Activated T-cell treated with anti-CD3 and anti-CD28 coated beads for 48 hours (primary cell): ENCODE measurements at places on chromosomes 1 and 21.
A peak's percentile ranks its signal among the peaks of the same experiment; 100 is the strongest.

DNA sequence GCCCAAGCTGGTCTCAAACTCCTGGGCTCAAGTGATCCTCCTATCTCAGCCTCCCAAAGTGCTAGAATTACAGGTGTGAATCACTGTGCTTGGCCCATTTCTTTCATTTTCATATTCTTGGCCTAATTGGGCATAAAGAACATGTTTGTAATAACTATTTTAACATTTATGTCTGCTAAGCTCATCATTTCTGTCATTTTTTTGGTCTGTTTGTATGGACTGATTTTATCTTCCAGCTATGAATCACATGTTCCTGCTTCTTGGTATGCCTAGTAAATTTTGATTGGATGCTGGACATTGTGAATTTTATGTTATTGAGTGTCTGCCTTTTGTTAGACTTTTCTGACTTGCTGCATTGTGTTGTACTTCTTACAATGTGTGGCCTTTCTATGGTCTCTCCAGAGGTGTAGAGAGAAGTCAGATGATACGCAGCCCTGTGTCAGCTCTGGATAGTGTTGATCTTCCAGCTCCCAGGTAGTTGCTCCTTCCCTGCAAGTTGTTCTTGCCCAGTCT, 39.0 kb upstream of the PPM1J start:
- no peak for DNase-seq

DNA sequence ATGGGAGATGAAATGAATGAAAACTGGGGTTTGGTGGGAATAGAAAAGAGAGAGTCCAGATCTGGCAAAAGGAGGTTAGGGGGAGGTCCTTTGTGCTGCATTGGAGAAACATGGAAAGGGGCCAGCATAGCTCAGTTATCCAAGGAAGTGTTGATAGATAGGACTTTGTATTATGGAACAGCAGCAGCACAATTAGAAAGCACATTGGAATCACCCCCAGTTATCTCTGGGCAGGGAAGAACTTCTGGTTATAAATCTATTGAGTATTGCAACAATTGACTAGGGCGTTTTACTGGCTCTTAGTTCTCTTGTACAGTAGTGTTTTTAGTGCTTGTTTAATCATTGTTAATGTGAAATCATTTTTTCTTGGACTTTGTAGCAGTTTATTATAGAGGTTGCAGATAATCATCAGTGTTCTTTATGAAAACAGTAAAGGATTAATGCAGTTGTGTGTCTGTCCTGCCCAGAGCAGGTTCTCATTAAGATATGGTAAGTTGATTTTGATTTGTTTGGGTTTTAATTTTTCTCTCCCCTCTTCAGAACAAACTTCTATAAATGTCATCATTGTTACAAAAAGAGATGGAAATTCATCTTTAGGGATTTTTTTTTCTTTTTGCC, 76.6 kb downstream of the NR5A2 start:
- no peak for DNase-seq

- DNase-seq: no peak
These were observed 4.8 kb downstream of the DSCAM start for GRCh38 chr21:40842197-40842552.

GRCh38 chr1:94246692-94247137, 9.3 kb upstream of the ARHGAP29 start:
- DNase-seq: no peak

DNA sequence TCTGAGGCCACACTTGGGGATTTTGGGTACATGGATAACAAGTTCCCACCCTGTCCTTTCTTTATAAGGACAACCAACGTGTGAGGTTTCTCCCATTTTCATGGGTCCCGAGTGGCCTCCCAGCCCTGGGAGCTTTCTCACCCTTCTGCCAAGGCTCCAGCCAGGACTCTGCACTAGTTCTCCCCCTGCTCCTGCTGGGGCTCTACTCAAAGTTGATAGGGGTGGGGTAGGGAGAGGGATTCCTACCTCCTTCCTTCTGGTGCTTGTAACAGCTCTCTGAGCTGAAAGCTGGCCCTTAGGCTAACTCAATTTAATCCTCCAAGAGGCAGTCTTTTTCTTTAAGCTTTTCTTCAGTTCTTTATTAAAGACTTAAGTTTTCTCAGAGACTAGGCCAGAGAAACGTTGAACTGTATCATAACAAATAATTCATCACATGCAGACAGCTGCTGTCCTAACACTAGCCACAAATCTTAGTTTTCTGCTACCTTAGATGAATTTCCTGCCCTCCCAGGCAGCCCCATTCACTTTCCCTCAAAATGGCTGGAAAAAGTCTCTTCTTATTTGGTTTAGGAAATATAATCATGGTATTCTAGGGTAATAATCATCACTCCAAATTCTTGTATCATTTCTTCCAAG, 22.4 kb upstream of the DR1 start:
- DNase-seq: no peak

GRCh38 chr1:173429471-173430402, 47.4 kb upstream of the PRDX6 start:
- DNase-seq: peak; percentile 53
